Vagina (tissue), 2 donors: ENCODE measurements at places on chromosomes 5 and 9.

DNA sequence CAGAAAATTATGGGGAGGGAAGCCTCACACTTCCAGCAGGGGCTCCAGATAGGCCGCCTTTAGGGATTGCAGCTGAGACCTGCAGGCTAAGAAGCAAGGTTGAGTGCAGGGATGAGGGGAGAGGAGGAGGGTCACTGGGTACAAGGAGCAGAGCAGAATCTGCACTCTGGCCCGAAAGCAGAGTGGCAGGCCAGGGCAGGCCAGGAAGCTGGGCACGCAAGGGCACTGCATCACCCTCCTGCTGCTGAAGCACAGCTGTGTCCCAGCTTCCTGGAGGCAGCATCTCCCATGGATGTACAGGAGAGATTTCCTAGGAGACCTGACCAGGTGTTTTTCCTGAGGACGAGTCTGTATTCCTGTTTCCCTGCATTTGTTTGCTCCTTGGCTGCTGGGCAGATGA, 92.1 kb downstream of the SYK start:
- peak; percentile 55 for DNase-seq

- no peak for DNase-seq
Observed at GRCh38 chr5:71790433-71790832, 71.4 kb downstream of the CARTPT start.

GRCh38 chr5:151684690-151685361, 1.9 kb downstream of the SPARC start:
- no peak for DNase-seq

GRCh38 chr5:160181965-160182622, 47.2 kb upstream of the FABP6 start:
- DNase-seq: no peak

DNA sequence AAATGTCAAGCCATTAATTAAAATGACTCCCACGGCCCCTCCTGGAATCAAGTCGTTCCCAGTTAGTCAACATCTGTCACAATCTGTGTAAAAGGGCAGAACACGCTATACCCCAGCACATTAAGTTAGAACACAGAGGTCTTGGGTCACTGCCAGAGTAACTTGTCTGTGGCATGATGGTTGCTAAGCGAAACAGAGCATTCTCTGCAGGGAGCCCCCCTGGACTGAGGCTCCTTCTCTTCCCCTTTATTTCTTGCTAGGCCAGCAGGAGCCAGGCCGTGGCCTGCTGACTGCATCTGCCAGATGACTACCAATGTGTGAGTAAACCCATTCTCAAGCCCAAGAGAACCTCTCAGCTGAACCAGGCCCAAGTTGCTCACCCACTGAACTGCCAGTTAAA, 51.9 kb upstream of the ZBED3 start:
- DNase-seq: peak; percentile 91

DNA sequence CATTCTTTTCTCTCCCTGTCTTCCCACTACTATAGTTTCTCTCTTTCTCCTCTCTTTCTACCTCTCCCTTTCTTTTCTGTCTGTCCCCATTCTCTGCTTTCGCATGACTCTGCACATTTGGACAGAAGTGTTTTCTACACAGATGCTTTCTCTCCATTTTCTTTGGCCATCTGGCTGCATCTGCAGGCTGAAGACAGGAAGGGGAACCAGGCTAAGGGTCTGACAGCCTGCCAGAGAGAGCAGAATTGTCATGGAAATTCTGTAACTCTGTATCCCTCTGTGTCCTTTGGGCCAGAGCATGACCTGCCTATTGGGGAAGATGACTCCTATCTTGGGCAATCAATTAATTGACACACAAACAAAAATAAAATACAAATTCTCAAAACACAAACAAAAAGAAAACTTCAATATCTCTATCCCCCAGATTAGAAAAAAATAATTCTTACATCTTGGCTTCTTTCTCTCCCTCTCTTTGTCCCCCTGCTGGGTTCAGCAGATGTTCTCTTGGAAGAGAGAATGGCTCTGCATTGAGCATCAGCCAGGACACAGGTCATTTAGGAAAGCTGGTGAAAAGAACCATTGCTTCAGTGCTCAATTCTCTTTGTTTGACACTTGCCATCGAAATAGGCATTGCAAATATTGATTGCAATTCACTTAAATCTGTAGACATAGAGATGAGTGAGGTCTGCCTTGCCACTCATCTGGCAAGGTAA, 415.9 kb upstream of the KLF4 start:
- peak; percentile 7 for DNase-seq

DNA sequence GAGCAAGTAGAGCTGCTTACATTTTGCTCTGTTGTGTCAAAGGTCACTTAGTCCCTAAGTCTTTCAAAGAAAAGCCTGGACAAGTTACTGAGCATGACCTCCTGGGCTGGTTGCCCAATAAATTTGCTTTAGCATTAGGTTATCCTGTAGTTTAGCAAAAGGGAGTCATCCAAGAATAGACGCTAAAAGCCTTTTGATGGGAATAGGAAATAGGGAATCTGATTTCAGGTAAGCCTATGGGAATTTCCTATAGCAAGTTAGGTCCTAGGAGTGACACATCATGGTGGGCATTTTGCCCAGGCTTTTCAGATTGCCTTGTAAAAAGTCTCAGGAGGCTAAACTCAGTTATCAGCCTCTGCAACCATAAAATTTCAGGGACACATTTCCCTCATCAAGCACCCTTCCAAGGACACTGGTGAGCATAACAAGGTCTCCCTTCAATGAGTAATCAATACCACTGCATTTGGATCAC, 67.6 kb upstream of the RANBP3L start:
- DNase-seq: no peak

DNA sequence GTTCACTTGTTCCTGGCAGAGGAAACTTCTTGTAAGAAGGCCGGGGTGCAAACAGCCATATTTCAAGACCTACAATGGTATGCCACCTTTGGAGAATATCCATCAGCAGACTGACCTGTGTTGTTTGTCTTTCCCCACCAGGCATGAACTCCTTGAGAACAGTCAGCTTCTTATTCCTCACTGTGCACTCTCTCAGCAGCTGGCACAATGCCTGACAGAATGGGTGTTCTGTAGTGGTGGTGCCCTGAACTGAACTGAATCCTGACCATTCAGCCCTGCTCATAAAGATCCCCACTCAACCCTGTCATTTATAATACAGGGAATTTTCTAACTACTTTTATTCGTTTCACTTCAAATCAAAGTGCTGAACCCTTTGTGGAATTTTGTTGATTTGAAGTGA, 206.9 kb downstream of the COX7C start:
- no peak for DNase-seq

DNA sequence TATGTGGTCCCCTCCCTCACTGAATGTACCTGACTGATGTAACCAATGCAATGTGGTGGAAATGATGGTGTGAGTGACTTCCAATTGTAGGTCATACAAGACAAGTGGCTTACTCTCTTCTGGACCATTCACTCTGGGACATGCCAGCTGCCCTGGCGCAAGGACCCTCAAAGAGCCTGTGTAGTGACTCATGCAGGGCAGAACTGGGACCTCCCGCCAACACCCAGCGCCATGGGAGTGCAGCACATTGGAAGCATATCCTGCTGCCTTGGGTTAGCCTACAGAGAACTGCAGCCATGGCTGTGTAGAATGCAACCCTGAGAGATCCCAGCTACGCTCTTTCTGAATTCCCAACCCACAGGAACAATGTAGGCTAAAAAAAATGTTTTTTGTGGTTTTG, 90.0 kb upstream of the PANK3 start:
- DNase-seq: no peak

- no peak for DNase-seq
Observed at GRCh38 chr9:116152390-116152789, 1.2 kb upstream of the PAPPA start.
